HEK293T (cell line): ENCODE measurements at places on chromosomes 6 and 20.
A peak's percentile ranks its signal among the peaks of the same experiment; 100 is the strongest.

DNA sequence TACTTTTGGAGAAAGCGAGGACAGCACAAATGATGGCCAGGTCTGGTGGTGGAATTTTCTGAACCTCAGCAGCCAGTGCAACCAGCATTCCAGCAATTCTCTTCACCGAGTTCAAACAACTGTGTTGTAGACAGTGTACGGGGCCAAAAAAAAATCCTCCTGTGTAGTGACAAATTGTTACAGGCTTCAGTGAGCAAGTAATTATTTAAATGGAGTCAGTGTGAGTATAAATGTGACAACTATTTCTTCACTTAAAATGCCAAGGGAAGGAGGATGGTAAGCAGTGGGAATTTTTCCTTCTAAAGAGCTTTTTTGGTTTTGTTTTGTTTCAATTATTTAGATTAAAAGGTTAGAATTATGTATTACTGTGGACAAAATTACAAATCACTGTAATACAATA, 154.1 kb downstream of the TMEM242 start:
- DNase-seq: no peak

GRCh38 chr20:57680934-57681914, 28.6 kb downstream of the PMEPA1 start:
- no peak for DNase-seq

GRCh38 chr6:47276377-47276776, 33.3 kb downstream of the TNFRSF21 start:
- DNase-seq: no peak

- no peak for DNase-seq
Observed at GRCh38 chr6:75735491-75736186, 13.4 kb upstream of the MYO6 start.

GRCh38 chr6:31070711-31071197, 41.6 kb downstream of the C6orf15 start:
- peak; percentile 64 for DNase-seq

GRCh38 chr6:103255132-103255531, 1604.6 kb downstream of the HACE1 start:
- DNase-seq: no peak

DNA sequence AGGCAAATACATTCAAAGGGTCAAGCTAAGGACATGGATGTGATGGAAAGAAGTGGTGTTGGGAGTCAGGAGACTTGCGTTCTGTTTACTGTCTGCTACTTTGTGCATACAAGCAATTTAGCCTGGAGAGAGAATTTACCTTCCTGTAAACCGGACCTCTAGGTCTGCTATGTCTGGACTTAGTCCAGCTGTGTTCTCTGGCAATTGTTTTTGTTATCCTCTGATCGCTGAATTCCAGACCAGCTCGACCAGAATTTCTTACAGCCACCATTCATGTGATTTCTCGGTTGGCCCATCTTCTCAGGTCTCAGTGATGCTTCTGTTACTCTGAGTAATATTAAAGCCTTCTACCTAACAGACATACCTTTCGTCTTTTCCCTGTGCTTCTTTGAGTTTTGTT, 75.2 kb downstream of the LRRC1 start:
- no peak for DNase-seq

DNA sequence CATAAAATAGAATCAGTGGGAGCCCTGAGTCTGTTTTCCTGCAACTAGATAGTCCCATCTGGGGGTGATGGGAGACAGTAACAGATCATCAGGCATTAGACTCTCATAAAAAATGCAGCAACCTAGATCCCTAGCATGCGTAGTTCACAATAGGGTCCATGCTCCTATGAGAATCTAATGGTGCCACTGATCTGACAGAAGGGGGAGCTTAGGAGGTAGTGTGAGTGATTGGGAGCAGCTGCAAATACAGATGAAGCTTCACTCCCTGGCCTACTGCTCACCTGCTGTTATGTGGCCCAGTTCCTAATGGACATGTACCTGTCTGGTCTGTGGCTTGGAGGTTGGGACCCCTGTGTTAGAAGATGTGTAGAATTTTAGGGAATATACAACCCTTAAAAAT, 904.5 kb upstream of the EPHA7 start:
- no peak for DNase-seq
